ENCODE measurements at places on chromosomes 5 and 9.

DNA sequence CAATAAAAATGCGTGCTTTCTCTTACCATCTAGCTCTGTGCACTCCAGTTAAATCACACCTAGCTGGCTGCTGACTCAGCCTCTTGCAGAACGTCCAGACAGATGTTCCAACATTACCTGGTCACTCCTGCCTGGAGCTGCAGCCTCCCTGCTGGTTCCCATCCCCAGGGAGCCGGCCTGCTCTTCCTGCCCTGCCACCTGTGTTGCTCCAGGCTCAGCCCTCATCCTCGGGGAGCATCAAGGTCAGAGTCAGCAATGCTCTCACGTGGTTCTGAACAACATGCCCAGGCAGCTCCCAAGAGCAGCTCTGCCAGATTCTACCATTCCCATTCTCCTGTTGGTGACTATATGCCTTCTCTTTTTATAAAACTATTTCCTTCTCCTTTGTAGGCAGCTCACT is 81.3 kb downstream of the GADD45G start:
- DNase-seq: no peak

DNA sequence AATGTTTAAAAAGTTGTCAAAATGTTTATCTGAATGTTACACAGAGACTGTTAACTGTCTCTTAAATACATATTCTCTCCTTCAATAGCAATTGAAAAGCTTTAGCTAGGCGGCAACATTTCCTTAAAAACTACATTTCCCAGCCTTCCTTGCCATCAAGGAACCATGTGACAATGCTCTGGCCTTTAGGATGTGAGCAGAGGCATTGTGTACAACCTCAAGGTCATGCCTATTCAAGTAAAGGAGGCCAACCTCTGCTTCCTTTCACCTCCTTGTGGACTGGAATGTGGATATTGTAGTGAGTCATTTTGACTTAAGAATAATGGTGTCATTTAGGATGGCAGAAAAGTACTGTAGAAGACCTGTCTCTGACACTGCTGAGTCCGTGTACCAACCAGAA is 23.7 kb upstream of the MROH2B start:
- no peak for DNase-seq

DNA sequence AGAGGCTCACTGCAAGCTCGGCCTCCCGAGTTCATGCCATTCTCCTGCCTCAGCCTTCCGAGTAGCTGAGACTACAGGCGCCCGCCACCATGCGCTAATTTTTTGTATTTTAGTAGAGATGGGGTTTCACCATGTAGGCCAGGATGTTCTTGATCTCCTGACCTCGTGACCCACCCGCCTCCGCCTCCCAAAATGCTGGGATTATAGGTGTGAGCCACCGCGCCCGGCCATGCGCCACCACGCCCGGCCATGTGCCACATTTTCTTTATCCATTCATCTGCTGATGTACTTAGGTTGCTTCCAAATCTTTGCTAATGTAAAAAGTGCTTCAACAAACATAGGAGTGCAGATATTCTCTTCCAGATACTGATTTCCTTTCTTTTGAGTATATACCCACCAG is 408.6 kb downstream of the CAAP1 start:
- no peak for DNase-seq

GRCh38 chr5:55600497-55601203 is 65.9 kb upstream of the PLPP1 start:
- no peak for DNase-seq

- no peak for DNase-seq
These were observed 109.7 kb upstream of the IER5L start for GRCh38 chr9:129287619-129288305.

GRCh38 chr9:99004115-99004514 is 60.4 kb downstream of the COL15A1 start:
- no peak for DNase-seq

- no peak for DNase-seq
These were observed 2.3 kb downstream of the TNFSF8 start for GRCh38 chr9:114928136-114928535.

- DNase-seq: no peak
These were observed 14.4 kb upstream of the SLC46A2 start for GRCh38 chr9:112905084-112905483.

DNA sequence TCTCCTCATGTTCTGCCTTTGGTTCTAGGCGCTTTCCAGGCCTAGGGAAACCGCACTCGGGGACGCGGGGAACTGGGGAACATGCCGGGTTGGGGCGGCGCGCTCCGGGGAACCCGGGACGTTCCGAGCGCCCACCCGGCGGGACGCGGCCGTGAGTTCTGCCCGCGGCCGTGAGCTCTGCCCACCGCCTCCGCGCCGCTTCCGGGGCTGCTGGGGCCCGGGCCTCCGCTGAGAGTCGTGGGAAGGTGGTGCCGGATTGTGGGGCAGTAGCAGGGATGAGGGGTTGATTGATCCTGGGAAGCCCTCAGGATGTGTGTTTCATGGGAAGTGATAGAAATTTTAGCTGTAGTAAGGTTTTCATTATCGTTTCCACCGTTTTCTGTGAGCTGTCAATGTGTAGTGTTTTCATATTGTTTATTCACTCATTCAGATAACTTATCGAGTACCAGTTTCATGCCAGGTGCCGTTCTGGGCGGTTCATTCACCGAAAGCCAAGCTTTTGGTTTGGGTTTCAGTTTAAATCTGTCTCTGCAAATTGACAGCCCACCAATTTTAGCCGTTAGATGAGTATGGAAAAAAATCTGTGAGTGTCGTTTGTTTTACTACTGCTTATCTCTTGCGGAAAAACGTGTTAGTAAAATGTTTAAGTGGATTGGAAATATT is 657 bp downstream of the MTRR start:
- no peak for DNase-seq

- DNase-seq: no peak
These were observed 5.1 kb downstream of the TTC23L start for GRCh38 chr5:34844106-34844505.

Data from amniotic stem cell (primary cell).